NCI-H446 treated with DMSO at 0.1 percent for 48 hours (cell line): ENCODE measurements at places on chromosomes 6 and 20.

- no peak for DNase-seq
Observed at GRCh38 chr6:164926686-164927085, 382.7 kb downstream of the C6orf118 start.

DNA sequence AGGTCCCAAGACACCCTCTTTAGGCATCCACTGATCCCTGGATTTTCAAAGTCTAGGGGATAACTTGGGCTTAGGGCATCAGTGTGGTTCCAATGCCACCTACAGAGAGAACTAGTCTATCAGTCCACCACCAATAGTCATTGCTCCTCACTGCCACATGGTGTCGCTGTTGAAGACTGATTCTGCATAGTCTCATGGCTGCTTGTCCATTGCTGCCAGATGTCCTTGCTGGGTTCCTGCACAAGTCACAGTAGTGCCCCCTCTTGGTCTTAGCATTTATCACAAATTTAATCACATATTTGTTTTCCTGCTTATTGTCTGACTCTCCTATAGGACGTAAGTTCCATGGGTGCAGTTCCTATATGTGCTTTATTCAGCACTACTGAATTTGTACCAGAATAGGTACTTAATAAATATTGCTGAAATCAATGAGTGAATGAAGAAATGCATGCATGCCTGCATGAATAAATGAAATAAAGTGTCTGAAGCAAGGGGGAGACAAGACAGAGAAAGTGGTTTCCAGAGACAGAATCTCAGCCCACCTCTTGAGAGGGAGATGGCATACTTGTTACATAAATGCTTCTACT, 45.9 kb upstream of the RALY start:
- peak; percentile 6 for DNase-seq

- DNase-seq: no peak
Observed at GRCh38 chr6:142934106-142934505, 10.9 kb downstream of the HIVEP2 start.

- no peak for DNase-seq
Observed at GRCh38 chr6:14089224-14089623, 28.3 kb upstream of the CD83 start.

DNA sequence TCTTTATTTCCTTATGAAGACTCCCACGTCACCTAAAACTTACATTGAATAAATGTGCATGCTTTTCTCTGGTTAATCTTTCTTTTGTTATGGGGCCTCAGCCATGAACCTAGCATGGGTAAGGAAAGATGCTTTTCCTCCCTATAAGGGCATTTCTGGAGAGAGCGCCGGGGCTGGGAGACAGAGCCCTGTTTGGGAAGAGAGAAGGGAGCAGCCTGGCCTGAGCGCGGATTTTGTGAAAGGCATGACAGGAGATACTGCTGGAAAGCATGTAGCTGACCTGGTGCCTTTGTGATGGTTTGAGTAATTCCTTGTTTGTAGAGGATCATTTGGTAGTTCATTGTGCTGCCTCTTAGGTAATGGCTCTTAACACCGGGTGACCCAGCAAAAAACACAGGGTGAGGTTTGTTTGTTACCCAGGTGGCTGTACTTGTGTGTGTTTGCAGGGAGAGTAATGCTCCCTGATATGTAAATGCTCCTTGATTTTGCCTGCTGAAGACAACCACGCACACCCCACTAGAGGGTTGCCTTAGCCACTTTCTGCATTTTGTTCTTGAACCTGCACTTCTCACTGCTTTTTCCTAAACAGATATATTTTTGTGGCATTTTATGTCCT, 59.2 kb downstream of the ANKRD6 start:
- DNase-seq: no peak

DNA sequence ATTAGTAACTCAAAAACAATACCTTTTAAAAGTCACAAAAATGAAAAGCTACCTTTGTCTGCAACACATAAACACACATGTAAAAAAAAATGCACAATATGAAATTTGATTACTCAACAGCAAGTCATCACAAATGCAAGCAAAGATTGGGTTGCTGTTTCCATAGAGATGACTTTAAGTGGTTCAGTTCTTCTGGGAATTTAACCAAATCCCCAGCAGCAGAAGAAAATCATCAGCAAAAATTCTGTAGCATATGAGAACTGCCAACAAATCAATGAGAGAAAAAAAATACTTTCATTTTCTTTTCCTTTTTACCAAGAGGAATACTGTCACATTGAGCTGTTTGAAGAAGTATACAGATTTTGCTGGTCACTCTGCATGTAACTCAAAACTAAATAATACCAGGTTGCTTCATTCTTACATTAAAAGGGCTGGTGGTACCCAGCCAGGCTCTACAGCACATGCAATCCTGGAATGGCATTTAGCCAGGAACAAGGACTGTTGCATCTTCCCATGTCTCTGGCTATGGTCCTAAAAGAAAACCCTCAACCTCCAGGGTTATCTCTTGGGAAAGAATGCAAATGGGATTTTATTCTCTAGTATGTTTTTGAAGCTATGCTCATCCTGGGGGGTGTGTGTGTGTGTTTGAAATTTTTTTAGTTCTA, 158.3 kb downstream of the OPRM1 start:
- DNase-seq: no peak

GRCh38 chr6:113696960-113697359, 160.2 kb upstream of the MARCKS start:
- DNase-seq: no peak

DNA sequence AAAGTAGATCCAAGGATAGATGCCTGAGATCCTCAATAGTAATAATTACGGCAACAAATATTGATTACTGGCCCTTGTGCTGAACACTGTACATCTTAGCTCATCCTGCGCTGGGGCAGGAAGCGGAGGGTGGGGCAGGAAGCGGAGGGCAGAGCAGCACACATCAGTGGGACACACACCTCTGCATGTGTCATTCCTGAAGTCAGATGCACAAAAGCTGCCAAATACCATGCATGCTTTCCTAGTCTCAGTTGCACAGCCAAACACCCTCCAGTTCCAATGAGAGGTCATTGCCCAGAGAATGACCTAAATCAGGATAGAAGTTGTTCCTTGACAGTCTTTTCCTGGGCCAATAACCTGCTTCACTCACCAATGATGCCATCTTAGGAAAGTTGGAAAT, 74.4 kb upstream of the FOXC1 start:
- no peak for DNase-seq

- no peak for DNase-seq
Observed at GRCh38 chr6:107578642-107579341, 88.9 kb downstream of the SOBP start.

DNA sequence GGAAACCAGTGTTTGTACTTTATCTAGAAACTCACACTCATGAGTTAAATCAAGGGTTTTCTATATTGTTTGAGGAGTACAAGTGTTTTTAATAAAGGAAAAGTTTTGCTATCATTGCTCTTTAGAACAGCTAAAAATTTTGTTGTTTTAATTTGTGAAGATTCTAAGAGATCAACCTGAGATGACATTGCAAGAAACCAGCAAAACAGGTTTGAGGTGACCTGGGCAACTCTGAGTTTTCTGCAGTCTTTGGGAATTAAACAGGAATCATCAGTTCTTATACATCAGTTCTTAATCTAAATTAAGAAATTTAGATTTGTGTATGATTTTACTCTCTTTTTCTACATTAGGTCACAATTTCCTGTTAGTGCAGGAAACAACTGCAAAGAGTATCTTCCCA, 114.5 kb downstream of the JAG1 start:
- no peak for DNase-seq

- DNase-seq: no peak
Observed at GRCh38 chr6:113809826-113810225, 47.3 kb upstream of the MARCKS start.

DNA sequence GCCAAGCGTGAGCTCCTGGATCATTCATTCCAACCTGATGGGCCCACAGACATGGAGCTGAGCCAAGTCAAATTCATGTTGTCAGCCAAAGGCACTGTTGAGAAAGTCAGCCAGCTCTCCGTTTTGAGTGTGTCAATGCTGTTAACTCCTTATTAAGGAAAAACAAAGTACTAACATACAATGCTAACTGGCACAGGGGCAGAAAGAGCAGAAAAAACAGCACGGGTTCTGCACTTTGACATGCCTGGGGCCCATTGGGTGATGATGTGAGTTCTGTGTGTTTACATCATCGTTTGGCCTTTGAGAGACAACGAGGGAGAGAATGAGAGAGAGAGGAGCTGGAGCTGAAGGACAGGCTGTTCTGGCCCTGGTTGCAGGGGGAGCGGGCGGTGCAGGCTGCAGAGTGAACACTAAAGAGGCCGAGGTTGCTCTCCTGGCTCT, 85.9 kb downstream of the SMOC2 start:
- no peak for DNase-seq

DNA sequence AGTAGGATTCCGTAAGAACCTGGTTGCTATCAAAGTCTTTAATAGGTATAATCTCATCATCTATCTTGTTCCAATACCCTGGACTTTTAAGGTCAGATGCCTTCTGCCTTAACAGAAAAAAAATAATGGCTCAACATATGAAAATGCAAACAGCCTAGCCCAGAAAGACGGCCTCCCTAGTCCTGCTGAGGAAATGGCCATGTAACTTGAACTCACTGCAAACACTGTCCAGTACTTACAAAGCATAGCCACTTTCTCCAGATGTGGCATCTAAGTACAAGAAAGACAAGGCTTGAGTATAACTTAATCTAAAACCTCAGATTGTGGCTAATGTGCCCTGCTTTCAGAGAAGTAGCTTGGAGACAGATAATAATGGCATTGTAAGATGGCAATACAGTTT, 26.5 kb downstream of the FASTKD5 start:
- DNase-seq: no peak

GRCh38 chr20:16621435-16622141, 48.3 kb upstream of the KIF16B start:
- no peak for DNase-seq

DNA sequence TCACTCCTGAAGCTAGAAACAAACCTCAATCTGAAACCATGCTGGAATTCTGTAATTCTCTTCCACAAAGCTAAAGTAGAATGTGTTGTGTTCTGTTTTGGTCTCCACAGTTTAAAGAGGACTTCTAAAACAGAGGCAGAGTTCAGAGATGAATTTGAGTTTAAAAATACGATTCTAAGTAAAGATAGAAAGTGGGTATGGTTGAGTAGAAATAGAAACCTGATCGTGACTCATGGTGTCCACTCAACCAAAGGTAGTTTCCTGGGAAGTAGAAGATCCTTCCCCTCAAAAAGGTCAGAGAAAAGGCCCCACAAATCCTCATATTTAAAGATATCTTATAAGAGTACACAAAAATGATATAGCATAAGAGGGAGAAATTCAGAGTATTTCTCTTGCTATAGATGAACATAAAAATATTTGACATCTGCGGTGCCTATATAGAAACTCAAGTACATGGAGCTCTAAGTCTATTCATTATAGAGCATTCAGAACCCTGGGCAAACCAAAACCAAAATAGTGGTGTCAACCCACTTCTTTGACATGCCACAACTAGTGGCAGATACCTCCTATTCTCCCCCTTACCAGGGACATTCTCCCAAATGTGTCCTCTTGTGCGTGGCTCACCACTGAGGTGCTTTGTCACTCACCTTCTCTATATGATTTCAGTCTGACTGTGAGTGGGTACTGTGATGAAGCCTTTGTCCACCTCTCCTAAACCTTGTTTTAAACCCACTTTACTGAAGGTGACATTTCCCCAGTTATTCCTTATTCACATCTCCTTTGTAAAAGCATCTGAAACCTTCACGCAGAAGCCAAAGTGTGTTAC, 84.5 kb downstream of the PLCB1 start:
- no peak for DNase-seq

DNA sequence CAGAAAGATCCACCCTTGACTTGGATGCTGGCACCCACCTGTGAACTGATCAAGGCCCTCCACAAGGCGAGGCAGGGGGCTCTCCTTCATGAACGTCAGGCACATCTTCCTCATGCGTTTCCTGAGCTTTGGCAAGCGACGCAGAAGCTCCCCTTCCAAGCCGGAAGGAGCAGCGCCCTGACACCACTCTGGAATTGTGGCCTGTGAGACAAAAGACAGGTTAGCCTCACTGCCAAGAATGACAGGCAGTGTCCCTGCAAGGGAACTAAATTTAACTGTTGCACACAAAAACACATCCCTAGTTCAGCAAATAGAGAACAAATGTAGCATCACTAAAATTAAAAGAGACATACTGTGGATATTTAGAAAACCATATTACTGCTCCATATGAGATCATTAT, 42.0 kb upstream of the LYRM2 start:
- no peak for DNase-seq

- DNase-seq: no peak
Observed at GRCh38 chr6:36912030-36912454, 26.3 kb downstream of the C6orf89 start.

DNA sequence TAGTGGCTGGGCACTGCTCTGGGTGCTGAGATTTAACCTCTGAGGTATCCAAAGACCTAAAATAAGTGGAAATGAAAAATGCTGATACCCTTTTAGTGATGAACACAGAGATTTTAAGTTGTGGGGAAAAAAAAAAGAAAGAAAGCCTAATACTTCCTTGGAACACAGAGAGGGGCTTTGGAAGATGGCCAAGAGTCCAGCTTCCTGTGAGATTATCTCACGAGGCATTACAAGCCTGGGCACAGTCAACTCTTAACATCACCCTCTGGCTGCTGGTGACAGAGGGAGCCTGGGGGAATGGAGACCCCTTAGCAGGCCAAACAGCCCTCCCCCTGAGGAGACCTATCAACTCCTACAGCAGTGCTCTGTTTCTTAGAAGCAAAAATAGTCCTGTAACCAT, 19.7 kb downstream of the BTN2A1 start:
- DNase-seq: no peak

- no peak for DNase-seq
Observed at GRCh38 chr6:110097443-110097842, 82.0 kb downstream of the WASF1 start.

DNA sequence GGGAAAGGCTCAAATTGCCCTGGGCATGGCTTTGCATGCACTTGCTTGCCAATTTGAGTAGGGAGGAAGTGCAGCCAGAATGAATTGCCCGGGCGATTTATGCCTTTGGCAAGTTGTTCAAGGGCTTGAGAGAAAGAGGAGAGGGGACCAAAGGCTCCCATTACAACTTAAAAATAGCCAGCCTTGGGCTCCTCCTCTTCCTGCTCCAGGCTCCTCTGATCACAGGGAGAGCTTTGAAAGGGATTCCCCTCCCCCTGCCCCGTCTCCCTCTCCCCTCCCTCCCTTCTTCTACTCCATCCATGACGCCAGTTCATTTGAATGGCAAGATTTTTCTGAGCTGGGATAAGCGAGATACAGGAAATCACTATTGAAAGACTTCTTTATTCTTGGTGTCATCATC, 304.9 kb upstream of the JAG1 start:
- DNase-seq: peak; percentile 70
